ENCODE measurements at places on chromosomes 13 and 19. TPM values are rescaled to one million over a fixed set of nuclear protein-coding genes. Genes with fewer than 3 reads are reported as not detected.

Gene TMEM190
- total RNA-seq: not detected

Gene METTL21C
- total RNA-seq: 0.17 TPM

Gene NPAS1
- total RNA-seq: 0.26 TPM

Gene DLL3
- total RNA-seq: under 0.01 TPM

Gene ARID3A
- total RNA-seq: 14.9 TPM

Gene CEACAM3
- total RNA-seq: not detected

Gene TMPRSS9
- under 0.01 TPM for total RNA-seq

Gene ZNF492
- total RNA-seq: 0.50 TPM

Gene SYNGR4
- total RNA-seq: not detected

Data from fibroblast of lung (primary cell).